ENCODE measurements at places on chromosomes 5 and 9.

- no peak for DNase-seq
These were observed 14.0 kb upstream of the ACSL6 start for GRCh38 chr5:132025403-132025971.

- DNase-seq, result no peak
These were observed 118.7 kb downstream of the NDUFS4 start for GRCh38 chr5:53678981-53679660.

- DNase-seq, result no peak
These were observed 132.0 kb downstream of the CRB2 start for GRCh38 chr9:123487944-123488548.

DNA sequence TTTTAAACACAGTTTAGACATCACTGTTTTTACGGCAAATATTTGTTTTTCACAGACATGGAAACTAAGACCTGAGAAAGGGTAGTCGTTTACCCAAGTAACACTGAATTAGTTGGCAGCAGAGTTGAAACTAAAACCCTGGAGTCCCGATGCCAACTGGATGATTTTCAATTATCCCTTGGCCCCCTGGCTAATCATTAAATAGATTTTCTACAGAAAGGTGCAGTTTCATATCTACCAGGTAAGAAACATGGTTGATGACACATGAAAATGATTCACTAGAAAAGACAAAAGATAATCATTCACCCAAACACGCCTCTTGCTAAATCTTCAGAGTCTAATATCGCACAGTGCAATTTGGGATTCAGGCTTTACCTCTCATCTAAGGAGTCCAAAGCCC is 136.9 kb downstream of the SEMA5A start:
- DNase-seq, result no peak

GRCh38 chr5:116386633-116387032 is 188.0 kb downstream of the SEMA6A start:
- DNase-seq, result no peak

- no peak for DNase-seq
These were observed 5.2 kb downstream of the BASP1 start for GRCh38 chr5:17222664-17223063.

DNA sequence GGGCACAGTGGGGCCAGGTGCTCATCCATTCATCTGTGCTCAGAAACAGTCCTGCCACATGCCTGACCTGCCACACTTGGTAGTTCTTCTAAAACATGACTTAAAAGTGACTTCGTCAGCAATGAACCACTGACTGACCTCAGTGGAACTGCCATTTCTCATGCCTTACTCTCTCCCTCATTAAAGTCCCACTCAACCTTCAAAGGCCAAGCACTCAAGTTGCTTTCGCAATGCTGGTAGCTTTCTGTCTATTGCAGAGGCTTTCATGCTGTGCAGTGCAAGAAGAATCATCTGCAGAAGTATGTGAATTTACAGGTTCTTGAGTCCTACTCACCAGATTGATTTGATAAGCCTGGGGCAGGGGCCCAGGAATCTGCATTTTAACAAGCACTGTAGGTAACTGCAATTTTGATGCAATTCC is 23.9 kb downstream of the B4GALT1 start:
- no peak for DNase-seq

Measured in activated B cell treated with CpG ODN at 0.5 μM for 24 hours (primary cell).